ENCODE measurements at places on chromosomes 12 and 14.

- H3K27ac ChIP-seq = no peak overlapping the region
- H3K4me3 ChIP-seq = no peak overlapping the region
- no peaks in the 10 kb centered on the region for H3K27me3 ChIP-seq
- H3K4me1 ChIP-seq = no peaks in the 10 kb centered on the region
Measured at GRCh38 chr14:82897469-82898308, 1364.0 kb upstream of the SEL1L start.

DNA sequence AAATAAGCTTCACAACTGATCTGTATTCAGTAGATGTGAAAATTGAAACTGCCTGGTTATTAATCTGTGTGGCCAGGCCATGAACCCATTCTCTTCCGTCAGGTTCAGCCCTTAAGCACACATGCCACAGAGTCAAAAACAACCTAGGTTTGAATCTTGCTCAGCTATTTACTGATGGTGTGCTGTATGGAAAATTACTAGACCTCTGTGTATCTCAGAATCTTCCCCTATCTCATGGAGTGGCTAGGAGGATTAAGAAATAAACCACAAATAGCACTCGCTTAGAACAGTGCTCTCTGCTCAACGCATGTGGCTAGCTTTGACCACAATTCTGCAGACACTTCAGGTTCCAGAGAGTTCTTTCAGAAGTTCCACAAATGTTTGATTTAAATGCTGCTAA is 240.7 kb upstream of the PLEKHG7 start:
- no peak for DNase-seq
- peak overlapping the region; percentile 71 for H3K27ac ChIP-seq
- peaks cover 19% of the 10 kb centered on the region for H3K4me1 ChIP-seq
- no peaks in the 10 kb centered on the region for H3K36me3 ChIP-seq

- no peaks in the 10 kb centered on the region for H3K27me3 ChIP-seq
- DNase-seq = no peak
- peaks cover 4% of the 10 kb centered on the region for H3K36me3 ChIP-seq
- no peak overlapping the region for H3K4me3 ChIP-seq
- no peaks in the 10 kb centered on the region for H3K4me1 ChIP-seq
- H3K27ac ChIP-seq = no peak overlapping the region
Measured at GRCh38 chr12:26428420-26428819, 233.0 kb downstream of the SSPN start.

- peak overlapping the region; percentile 50 for H3K27ac ChIP-seq
- H3K4me1 ChIP-seq = peaks cover 13% of the 10 kb centered on the region
- H3K4me3 ChIP-seq = no peak overlapping the region
- peaks cover 16% of the 10 kb centered on the region for H3K36me3 ChIP-seq
- DNase-seq = no peak
Measured at GRCh38 chr12:79848339-79848738, 86.6 kb downstream of the PPP1R12A start.

DNA sequence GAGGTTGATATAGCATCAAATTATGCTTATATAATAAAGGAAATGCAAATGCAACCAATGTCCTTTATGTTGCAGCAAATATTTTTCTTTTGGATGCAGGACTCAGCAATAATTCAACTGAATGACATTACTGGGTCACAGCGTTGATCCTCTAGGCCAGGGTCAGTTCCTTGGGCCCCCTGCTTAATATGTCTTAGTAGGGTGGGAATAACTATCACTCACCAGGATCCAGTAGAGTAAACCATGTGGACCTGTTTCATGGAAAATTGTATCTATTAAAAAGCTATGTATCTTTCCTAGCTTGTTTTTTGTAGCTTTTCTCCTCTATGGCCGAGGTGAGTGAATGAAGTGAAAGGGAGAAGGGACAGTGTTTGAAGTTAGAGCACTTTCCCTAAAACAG is 161.5 kb upstream of the SSTR1 start:
- no peak overlapping the region for H3K27ac ChIP-seq
- no peaks in the 10 kb centered on the region for H3K36me3 ChIP-seq
- no peak for DNase-seq
- H3K4me3 ChIP-seq = no peak overlapping the region
- no peaks in the 10 kb centered on the region for H3K27me3 ChIP-seq

- DNase-seq = no peak
- H3K4me1 ChIP-seq = peaks cover 25% of the 10 kb centered on the region
- H3K4me3 ChIP-seq = no peak overlapping the region
- H3K27ac ChIP-seq = peak overlapping the region; percentile 45
Measured at GRCh38 chr14:105581551-105582341, 55.4 kb downstream of the TMEM121 start.

Data from natural killer cell (primary cell).